ENCODE measurements at places on chromosomes 1 and 21. TPM values are rescaled to one million over a fixed set of nuclear protein-coding genes. Genes with fewer than 3 reads are reported as not detected.
A peak's percentile ranks its signal among the peaks of the same experiment; 100 is the strongest.

Gene HSD3B1
- total RNA-seq: not detected

Gene TCEA3
- total RNA-seq: 4.7 TPM

- H3K4me3 ChIP-seq: no peak overlapping the region
- H3K27ac ChIP-seq: no peak overlapping the region
- no peaks in the 10 kb centered on the region for H3K4me1 ChIP-seq
These were observed 48.6 kb upstream of the PLA2G2C start for GRCh38 chr1:20234788-20235535.

DNA sequence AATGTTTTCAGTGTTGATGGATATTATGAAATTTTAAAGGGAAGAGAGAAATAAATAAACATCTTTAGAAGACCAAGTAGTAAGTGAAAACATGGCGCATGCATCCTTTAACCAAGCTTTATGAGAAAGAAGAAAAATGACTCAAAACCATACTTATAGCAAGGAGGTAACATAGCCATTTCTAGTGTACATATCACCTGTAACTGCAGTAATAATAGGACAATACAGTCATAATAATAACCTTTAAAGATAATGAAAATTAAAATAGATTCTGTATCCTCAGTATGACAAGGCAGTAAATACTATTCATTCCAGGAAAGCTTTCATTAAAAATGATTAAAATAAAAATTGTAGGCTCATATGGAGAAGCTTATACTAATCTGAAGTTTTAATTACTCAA lies 141.2 kb downstream of the COL24A1 start:
- H3K4me3 ChIP-seq: no peak overlapping the region
- no peak overlapping the region for H3K27ac ChIP-seq
- no peaks in the 10 kb centered on the region for H3K4me1 ChIP-seq
- no peaks in the 10 kb centered on the region for H3K27me3 ChIP-seq
- DNase-seq: no peak

DNA sequence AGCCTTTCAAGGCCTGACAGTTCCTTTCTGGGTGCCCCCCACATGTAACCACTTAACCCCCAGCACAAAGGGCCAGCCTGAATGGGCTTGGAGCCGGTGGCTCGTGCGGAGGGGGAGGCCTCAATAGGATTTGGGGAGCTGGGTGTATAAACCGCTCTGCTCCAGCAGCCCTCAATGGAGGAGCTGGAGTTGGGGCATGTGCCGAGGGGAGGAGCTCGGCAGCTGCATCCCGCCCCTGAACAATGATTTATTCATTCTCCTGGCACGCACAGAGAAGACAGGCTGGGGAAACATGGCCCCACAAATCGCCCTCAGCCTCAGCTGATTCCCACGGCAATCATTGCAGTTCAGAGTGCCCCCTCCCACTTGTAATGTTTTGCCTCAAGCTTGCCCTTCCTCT lies 6.9 kb upstream of the C1orf216 start:
- H3K36me3 ChIP-seq: peaks cover 4% of the 10 kb centered on the region
- no peaks in the 10 kb centered on the region for H3K4me1 ChIP-seq
- no peaks in the 10 kb centered on the region for H3K27me3 ChIP-seq
- no peak overlapping the region for H3K27ac ChIP-seq
- DNase-seq: no peak

- H3K27me3 ChIP-seq: peaks cover 5% of the 10 kb centered on the region
- peak overlapping the region; percentile 62 for H3K27ac ChIP-seq
- H3K4me3 ChIP-seq: peak overlapping the region; percentile 13
- H3K4me1 ChIP-seq: peaks cover 35% of the 10 kb centered on the region
- DNase-seq: peak; percentile 8
These were observed 50.1 kb upstream of the PCBP3 start for GRCh38 chr21:45593162-45594022.

- H3K27me3 ChIP-seq: no peaks in the 10 kb centered on the region
- no peak overlapping the region for H3K4me3 ChIP-seq
- no peak overlapping the region for H3K27ac ChIP-seq
- H3K4me1 ChIP-seq: no peaks in the 10 kb centered on the region
- no peak for DNase-seq
These were observed 358.0 kb upstream of the C1orf87 start for GRCh38 chr1:60431593-60431992.

DNA sequence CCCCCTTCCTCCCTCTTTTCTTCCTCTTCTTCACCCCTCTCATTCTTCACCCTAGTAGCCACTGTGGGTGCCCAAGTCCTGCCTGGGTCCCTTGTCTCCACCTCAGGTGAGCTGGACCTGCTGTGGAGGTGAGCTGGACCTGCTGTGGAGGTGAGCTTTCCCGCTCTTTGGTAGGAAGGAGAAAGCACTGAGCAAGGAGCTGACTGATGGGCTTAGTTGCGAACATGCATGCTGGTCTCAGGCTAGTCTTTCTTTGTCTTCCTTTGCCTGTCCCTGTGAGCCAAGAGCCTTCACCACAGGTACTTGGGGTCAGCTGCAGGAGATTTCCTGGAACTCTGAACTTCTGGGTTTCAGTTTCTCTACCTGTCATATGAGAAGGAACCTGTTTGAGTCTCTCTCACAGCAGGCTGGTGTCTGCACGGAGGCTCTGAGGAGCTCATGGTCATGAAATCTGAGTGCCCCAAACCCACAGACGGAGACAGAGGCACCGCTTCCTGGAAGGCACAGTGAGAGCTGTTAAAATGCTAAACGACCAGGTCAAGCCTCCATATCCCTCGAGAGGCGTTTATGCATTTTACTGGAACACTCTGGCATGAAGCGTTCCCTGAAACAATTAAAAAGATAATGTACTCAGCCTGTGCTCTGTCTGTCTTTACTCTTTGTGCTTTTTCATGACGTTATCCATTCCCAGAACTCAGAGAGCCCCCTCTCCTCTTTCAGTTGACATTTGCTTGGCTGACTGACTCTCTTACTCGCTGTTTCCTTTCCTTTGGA lies 69.5 kb downstream of the RHOU start:
- H3K27ac ChIP-seq: peak overlapping the region; percentile 62
- H3K4me3 ChIP-seq: peak overlapping the region; percentile 76
- H3K36me3 ChIP-seq: no peaks in the 10 kb centered on the region
- peaks cover 49% of the 10 kb centered on the region for H3K4me1 ChIP-seq
- DNase-seq: peak; percentile 57

All from activated T-cell treated with anti-CD3 and anti-CD28 coated beads, Interleukin-2, amount 50 U/mL, for 72 hours (primary cell).